ENCODE measurements at places on chromosomes 5 and 9. TPM values are rescaled to one million over a fixed set of nuclear protein-coding genes. Genes with fewer than 3 reads are reported as not detected.

DNA sequence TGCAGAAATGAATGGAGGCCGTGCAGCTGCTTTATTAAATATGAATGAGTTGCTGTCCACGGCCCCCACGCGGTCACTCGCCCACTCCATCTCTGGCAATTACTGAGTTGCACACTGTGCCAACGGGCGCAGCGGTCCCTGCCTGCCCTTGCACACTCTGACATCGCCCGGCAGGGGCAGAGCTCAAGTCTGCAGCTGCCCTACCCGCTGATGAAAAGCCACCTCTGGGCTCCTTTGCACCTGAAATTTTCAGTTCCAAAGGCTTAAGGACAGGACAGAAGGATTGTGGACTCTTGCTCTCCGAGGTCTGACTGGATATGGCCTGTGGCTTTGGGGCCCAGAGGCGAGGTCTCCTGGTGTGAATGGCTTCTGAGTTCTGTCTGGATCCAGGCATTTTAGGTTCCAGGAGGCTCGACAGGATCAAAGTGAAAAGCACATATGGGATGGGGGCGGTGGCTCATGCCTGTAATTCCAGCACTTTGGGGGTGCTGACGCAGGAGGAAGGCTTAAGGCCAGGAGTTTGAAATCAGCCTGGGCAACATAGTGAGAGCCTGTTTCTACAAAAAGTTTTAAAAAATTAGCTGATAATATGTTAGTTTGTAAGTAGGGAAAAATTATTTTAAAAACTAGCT lies 201.8 kb downstream of the PAX5 start:
- no peak for DNase-seq

GRCh38 chr5:176415240-176415951 lies 943 bp downstream of the CLTB start:
- DNase-seq, result no peak

ADAMTS2 gene
- 3.7 TPM for total RNA-seq

DNA sequence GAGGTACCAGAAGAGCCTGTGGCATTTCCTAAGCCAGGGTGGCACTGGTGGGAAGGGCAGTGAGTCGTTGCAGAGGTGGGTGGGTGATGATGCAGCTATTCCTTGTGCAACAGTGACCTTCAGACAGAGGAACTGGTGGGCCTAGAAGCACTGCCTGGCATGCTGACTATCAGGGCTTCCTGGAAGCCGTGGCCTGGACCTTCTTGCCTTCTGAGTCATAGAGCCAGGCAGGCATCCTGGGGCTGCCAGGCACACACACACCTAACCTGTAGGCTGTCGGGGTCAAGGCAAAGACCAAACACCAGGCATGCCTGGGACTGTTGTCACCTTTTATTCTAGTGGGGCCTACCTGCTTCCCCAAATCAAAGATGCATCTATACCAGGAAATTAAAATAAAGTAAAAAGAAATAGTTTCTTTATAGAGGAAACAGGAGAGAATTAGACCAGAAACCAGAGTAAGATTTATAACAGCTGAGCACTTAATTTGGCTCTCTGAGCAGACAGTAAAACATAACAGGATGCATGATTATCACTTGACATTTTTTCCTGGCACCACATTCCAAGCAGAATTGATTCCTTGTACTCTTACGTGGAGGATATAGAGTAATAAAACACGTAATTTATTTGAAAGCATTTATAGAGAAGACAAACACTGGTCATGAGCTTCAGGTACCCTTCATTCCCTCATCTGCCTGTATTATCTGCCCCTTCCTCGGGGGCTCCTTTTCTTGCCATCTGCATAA lies 25.1 kb downstream of the NANS start:
- DNase-seq, result no peak

DNA sequence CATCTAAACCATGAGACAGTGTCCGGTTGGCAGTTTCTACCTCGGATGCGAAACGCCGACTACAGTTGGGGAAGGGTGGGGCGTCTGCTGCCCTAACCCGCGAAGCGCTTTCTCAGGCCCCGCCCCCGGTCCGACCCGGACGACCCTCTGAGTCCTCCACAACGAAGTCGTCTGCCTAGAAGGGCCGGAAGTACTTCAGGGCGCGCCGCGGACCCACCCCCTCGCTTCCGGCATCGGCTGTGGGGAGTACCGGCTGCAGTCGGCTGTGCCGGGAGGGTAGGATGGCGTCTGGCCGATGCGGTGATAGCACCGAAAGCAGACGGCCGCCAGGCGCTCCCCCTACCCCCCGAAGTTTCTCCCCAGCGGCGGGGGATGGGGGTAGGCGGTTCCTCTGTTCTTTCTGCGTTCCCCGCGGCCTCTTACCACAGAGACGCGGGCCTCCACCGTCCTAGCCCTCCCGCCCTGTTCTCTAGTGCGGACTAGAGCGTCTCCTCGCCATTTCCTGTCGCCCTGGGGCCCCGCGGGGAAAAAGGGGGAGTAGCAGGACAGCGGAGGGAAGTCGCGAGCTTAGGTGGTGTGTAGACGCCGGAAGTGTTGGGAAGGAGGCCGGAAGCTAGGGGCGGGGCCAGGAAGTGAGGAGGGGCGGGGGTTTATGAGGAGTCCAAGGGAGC lies at the start of gene TRIM41:
TRIM41 (plus strand) TSS at position 224 of the 671 bp plus-strand sequence. CDS start 719 bp downstream, outside the sequence.
- peak; percentile 100 for DNase-seq

PHF19 gene
- 11.5 TPM for total RNA-seq

DNA sequence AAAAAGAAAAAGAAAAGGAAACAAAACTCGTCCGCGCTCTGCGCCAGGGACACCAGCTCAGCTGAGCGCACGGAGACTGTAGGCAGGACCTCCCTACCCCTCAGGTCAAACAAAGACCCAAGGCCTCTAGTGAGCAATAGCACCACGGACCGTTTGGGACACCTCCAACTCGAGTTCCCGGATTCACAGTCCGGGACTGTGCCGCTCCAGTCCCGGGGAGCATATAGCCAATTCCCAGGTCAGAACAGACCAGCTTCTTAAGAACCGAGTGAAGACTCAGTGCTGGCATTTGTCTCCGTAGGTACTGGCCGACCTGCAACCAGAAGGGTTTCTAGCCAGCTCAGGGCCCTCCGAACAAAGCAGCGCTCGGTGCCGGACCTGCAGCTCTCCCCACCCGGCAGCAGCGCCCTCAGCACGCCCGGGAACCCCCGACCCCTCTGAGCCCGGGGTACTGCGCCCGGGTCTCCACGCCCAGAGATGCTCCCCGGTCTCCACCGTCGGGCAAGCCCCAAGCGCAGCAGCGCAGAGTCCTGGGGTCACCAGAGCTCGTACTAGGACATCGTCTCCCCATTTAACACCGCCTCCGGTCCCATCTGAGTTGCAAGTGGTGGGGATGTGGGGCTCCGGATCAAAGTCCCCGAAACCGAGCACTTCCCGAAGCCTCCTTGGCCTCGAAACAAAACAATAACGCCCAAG lies 591 bp downstream of the ABCA1 start:
- peak; percentile 91 for DNase-seq

DNA sequence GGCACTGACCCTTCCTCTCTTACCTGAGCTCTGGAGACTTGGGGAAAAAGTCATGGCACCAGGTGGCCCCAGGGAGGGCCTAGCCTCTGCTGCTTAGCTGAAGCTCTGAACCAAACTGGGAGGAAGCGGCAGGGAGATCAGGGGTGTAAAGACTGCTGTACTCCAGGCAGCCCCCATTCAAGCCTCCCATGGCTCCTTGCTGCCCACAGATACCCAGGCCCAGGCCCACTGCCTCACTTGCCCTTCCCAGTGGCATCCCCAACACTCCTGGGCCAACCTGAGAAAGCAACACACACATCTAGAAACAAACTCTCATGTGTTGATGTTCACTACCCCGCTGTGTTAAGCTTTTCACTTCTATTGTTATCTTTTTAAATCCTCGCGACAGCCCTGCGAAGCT lies 151.6 kb downstream of the C5orf15 start:
- no peak for DNase-seq

DNA sequence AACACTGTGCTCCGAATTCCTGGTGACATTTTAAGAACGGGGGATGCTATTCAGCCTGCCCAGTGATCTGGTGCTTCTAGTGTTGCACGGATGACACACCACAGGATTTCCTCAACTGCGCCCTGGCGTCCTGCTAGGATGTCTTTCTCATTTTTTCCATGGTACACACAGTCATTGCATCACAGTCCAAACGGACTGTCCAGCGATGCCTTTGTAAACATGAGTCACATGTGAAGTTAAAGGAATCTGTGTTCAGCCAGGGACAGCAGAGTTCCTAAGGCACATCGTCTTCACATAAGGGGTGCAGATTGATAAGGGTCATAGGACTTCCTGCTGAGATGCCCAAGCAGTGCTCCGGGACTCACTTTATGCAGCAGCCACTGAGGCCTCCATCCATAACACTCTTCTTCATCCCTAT lies 9.3 kb upstream of the PTPN3 start:
- no peak for DNase-seq

DNA sequence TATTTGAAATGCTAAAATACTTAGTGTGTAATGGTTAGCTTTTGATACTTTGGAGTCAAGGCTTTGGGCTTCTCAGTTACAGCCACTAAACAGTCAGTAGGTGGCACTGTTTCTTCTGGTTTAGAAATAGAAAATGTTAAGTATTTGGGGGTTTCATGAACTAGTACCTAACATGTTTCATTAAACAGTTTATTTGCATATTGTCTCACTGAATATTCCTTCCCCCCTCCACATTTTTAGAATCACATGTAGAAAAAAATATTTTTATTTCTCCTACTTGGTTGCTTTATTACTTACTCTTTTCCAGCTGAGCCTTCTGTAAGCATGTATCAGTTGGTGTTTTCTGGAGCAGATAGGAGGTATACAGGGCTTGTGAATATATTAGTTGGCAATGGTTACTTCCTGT lies 48.0 kb downstream of the IPO11 start:
- DNase-seq, result no peak

PCDHA3 gene
- total RNA-seq, result not detected

- DNase-seq, result no peak
These were observed 247.1 kb upstream of the CCNG1 start for GRCh38 chr5:163190283-163190682.

SLC4A9 gene
- total RNA-seq, result 0.38 TPM

DNA sequence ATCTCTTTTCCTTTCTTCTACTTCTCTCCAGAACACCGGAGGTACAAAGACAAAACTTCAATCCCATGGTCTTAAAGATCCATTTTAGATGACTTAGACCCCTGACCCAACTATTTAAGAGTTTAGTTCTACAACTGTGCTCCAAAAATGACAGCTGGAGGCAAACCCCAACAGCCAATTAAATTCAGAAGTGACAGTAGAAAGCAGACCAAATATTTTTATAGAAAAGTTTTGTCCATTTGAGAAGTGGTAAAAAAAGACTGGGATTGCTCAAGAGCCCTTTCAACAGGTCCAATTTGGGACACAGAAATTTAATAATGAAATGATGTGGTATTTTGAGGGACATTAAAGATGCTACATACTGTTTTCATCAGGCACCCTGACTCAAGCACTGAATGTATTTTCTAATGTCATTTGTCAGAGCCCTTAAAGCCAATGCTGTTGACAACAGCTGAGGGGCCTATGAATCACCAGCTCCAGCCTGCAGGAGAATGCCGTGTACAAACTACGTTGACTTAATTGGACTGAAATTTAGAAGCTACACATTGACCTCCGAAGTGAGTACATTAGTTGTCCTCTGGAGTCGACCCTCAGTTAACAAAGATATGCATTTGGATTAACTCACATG lies 147.5 kb upstream of the PIK3R1 start:
- DNase-seq, result no peak

GABRA1 gene
- total RNA-seq, result not detected

- no peak for DNase-seq
These were observed 136.7 kb upstream of the MOCS2 start for GRCh38 chr5:53246042-53246836.

AJM1 gene
- total RNA-seq, result 2.9 TPM

CKMT2 gene
- total RNA-seq, result 19.7 TPM

DNA sequence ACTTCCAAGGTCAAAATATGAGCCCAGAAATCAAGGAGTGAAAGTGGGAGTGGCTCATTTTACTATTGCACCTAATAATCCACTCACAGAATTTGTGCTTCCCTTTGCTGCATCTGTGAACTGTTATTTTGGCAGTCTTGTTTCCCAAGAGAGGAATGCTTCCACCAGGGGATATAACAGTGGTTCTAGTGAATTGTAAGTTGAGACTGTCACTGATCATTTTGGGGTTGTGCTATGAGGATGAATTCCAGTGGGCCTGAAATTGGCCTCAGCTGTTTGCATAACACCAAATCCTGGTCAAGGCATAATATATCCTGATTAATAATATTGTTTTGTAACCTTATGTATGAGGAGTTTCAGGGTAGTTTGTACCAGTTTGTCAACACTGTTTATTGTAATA lies 14.4 kb downstream of the FAM200C start:
- no peak for DNase-seq

DNA sequence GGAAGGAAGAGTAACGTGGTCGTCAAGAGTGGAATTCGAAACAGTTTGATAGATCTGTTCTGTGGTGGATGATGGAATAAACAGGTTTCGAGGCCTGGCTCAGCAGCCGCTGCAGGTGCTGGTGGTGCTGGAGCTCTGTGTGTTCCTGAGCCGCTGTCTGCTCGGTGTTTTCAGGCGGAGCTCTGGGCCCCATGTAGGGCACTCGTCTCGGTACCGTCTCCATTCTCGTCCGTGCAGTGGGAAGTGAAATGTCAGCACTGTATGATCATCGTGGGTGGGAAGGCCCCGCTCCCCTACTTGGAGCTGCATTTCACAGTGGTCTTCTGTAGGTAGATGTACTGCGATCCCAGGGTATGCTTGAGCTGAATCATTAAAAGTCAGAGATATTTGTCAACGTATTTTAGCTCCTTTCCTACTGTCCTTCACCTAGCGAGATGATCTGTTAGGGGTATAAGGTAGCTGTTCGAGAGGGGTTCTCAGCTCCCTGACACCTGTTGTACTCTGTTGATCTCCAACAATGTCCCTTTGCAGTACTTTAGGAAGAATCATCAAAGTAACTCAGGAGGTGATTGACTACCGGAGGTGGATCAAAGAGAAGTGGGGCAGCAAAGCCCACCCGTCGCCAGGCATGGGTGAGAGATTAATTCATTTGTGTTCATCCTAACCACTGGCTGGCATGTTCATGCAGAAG lies 35.9 kb downstream of the TENT4A start:
- peak; percentile 79 for DNase-seq

GRCh38 chr9:130866474-130866965 lies 30.1 kb downstream of the QRFP start:
- DNase-seq, result peak; percentile 45

DNA sequence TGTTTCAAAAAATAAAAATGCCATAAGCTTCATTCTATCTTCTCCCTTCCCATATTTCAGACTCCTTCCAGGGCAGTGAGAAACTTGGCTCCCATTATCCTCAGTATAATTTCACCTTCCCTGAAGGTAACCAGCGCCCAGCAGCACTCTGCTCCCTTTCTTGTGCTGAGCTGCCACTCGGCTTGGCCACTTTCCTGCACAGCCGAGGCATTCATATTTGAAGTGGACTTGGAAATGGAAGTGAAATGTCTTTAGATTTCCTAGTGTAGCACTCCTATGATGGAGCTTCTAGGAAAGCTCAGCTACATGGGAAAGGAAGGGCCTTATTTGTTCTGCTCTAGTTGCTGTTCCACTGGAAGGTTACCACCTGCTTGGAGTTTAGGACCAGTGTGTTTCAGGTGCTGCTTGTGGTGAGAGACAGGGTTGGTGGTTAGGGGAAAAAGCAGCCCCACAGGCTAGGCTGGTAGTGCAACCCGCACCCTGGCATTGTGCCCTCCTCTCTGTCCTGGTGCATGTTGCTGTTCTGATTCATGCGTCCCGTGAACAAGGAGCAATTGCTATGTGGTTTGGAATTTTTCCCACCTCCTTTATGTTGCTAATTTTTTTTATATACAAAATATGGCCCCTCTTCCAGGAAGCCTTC lies 53.8 kb downstream of the RAD23B start:
- peak; percentile 71 for DNase-seq

Measured in lower leg skin (tissue), 4 donors.